Gastroesophageal sphincter (tissue), 4 donors: ENCODE measurements at places on chromosomes 5 and 9. TPM values are rescaled to one million over a fixed set of nuclear protein-coding genes. Genes with fewer than 3 reads are reported as not detected.

Gene RAI14
- 67.0 TPM for total RNA-seq

Gene KCNIP1
- 1.1 TPM for total RNA-seq

Gene UBE2D2
- total RNA-seq: 90.1 TPM

Gene PCDHGB3
- 10.0 TPM for total RNA-seq

Gene FST
- 2.8 TPM for total RNA-seq

GRCh38 chr5:127335381-127335780, 44.8 kb downstream of the MEGF10 start:
- no peaks in the 10 kb centered on the region for H3K27me3 ChIP-seq
- H3K36me3 ChIP-seq: no peaks in the 10 kb centered on the region
- H3K27ac ChIP-seq: no peak overlapping the region
- ATAC-seq: no peak

DNA sequence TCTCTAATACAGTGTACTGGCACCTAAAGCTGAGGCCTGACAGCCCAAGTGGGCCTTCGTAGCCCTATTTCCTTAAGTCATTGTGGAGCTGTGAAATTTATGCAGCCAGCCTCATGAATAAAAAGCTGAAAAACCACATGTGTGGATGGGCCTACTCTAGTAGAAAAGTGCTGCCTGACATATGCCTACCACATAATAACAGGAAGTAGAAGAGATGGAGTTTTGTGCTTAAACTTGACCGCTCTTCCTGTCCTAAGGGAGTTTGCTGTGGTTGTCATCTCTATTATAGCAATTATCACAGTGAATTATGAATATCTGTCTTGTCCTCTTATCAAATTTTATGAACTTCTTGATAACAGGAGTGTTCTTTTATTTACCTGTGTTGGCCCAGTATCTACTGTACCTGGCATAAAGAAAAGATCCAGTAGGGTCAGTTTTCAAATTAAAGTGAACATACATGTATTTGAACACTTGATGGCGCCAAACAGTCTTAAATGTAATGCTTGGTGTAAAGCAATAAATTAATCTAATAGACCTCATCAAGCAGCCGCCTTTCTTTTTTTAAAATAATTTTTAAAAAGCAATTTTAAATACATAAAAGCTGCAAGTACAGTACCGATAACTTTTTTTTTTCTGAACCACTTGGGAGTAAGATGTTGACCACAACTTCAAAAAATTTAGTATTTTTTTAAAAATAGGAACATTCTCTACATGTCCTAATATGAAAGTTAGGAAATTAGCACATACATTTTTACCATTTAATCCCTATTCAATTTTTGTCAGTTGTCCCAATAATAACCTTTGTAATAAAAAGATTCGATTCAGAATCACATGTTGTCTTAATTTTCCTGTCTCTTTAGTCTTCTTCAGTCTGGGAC, 51.0 kb downstream of the FKTN start:
- peaks cover 31% of the 10 kb centered on the region for H3K36me3 ChIP-seq
- no peak for ATAC-seq
- no peaks in the 10 kb centered on the region for H3K27me3 ChIP-seq
- H3K4me3 ChIP-seq: no peak overlapping the region
- no peak overlapping the region for H3K27ac ChIP-seq

DNA sequence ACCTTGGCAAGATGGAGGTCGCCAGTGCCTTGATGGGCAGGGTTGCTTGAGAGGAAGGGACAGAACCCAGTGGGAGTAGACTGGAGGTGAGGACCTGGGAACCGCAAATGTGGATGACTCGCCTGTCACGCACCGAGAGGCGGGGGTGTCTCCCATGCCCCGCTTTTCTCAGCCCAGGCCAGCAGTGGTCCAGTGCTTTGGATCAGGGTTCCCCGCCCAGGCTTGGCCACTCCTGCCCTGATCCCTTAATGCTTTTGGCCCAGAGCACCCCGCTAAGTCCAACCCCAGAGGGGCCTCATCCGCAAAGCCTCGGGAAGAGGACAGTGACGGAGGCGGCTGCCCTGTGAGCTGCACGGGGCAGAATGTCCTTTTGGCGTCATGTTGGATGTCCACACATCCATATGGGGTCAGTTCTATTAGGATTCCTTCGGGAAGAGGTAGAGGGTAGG, 2.4 kb downstream of the MRPS2 start:
- H3K36me3 ChIP-seq: no peaks in the 10 kb centered on the region
- no peak for ATAC-seq
- no peak overlapping the region for H3K4me3 ChIP-seq
- no peaks in the 10 kb centered on the region for H3K27me3 ChIP-seq
- H3K27ac ChIP-seq: no peak overlapping the region
- H3K4me1 ChIP-seq: peaks cover 2% of the 10 kb centered on the region

- no peak overlapping the region for H3K27ac ChIP-seq
- H3K36me3 ChIP-seq: no peaks in the 10 kb centered on the region
- no peak for ATAC-seq
- no peaks in the 10 kb centered on the region for H3K27me3 ChIP-seq
- H3K4me1 ChIP-seq: no peaks in the 10 kb centered on the region
These were observed 65.1 kb downstream of the DAP start for GRCh38 chr5:10695759-10696543.

- no peak overlapping the region for H3K27ac ChIP-seq
- no peak overlapping the region for H3K4me3 ChIP-seq
- H3K36me3 ChIP-seq: no peaks in the 10 kb centered on the region
- no peaks in the 10 kb centered on the region for H3K27me3 ChIP-seq
These were observed 427.5 kb downstream of the PIK3R1 start for GRCh38 chr5:68643064-68643463.
